ENCODE measurements at places on chromosomes 6 and 20.

DNA sequence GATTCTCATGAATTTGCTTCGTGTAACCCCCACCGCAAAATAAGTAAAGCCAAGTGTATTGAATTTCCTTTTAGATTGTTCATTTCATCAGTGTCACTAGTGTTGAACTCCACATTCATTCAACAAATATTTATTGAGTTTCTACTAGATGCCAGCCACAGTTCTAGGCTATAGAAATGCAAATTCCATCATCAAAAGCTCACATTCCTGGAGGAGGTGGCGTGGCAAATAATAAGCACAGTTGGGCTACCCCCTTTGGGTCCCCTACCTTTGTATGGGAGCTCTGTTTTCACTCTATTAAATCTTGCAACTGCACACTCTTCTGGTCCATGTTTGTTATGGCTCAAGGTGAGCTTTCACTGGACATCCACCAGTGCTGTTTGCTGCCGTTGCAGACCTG lies 12.7 kb upstream of the ME1 start:
- no peak overlapping the region for H3K27ac ChIP-seq
- no peaks in the 10 kb centered on the region for H3K4me1 ChIP-seq
- no peak overlapping the region for H3K4me3 ChIP-seq
- DNase-seq = no peak
- no peaks in the 10 kb centered on the region for H3K36me3 ChIP-seq
- H3K27me3 ChIP-seq = no peaks in the 10 kb centered on the region

DNA sequence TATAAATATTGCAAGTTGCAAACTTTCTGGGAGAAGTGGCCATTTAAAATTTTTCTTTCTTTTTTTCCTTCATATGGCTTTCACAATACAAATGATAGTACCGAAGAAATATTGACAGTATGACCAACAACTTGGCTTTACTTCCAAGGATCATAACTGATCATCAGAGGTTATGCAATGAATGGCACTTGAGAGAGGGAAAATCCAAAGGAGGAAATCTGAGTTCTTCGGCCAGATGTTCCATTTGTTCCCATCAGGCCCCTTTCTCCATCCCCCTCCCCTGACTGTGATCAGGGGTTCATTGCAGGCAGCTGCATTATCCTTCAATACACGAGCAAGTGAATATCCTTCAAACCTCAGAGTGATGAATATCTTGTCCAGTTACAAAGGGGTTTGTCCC lies 130.0 kb upstream of the UST start:
- H3K4me3 ChIP-seq = no peak overlapping the region
- H3K36me3 ChIP-seq = no peaks in the 10 kb centered on the region
- H3K4me1 ChIP-seq = peaks cover 5% of the 10 kb centered on the region
- no peak for DNase-seq
- H3K27ac ChIP-seq = no peak overlapping the region

- H3K4me3 ChIP-seq = no peak overlapping the region
- no peaks in the 10 kb centered on the region for H3K4me1 ChIP-seq
- no peak for DNase-seq
- H3K36me3 ChIP-seq = peaks cover 18% of the 10 kb centered on the region
- no peak overlapping the region for H3K27ac ChIP-seq
- H3K27me3 ChIP-seq = no peaks in the 10 kb centered on the region
Measured at GRCh38 chr6:109580519-109580918, 97.5 kb upstream of the ZBTB24 start.

DNA sequence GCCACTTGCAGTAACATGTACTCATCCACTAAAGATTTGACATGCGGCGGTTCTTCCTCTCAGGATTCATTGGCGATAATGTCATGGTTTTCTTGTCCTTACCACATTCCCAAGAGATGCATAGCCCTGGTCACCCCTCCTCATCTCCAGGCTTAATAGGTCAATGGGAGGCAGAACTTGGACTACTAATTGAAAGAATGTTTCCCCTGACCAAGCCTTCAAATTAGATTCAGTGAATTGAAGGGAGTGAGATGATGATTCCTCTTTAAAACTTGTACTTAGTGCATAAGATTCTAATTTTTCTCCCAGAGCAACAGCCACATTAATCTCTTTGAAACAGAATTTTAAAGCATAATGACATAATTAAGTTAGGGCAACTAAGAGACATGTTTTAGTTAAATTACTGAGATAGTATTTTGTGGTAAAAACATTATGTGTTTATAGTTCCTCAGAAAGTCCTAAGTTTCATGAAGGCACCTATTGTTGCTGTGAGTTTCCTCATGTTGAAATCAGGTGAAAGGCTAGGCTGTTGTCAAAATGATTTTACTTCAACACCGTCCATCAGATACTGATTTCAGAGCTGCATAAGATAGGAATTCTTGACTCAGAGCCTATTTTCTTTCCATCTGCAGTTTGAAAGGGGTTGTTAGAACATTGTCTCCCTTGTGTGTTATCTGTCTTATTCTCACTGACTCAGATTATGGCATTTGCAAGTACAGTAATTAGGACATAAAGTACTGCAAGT lies 48.5 kb downstream of the STK4 start:
- peaks cover 73% of the 10 kb centered on the region for H3K36me3 ChIP-seq
- no peak overlapping the region for H3K4me3 ChIP-seq
- H3K27ac ChIP-seq = no peak overlapping the region
- no peaks in the 10 kb centered on the region for H3K27me3 ChIP-seq

- peaks cover 11% of the 10 kb centered on the region for H3K27me3 ChIP-seq
- DNase-seq = no peak
- no peaks in the 10 kb centered on the region for H3K36me3 ChIP-seq
- H3K4me3 ChIP-seq = no peak overlapping the region
- H3K4me1 ChIP-seq = peaks cover 17% of the 10 kb centered on the region
Measured at GRCh38 chr6:22149501-22150367, 147.1 kb downstream of the PRL start.

DNA sequence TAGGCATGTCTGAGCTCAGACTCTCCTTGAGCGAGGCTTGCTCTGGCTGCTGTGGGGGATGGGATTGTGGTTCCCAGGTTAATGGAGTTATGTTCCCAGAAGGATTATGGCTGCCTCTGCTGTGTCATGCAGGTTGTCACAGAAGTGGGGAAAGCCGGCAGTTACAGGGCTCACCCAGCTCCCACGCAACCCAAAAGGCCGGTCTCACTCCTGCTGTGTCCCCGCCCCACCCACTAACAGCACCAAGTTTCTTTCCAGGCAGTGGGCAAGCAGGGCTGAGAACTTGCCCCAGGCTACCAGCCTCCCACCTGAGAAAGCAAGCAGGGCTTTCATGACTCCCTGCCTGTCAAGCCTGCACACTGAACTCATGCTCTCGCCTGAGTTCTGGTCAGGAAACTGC lies 750.5 kb downstream of the FRK start:
- H3K4me3 ChIP-seq = no peak overlapping the region
- H3K4me1 ChIP-seq = no peaks in the 10 kb centered on the region

- no peak for DNase-seq
- no peak overlapping the region for H3K4me3 ChIP-seq
- no peaks in the 10 kb centered on the region for H3K27me3 ChIP-seq
- peaks cover 12% of the 10 kb centered on the region for H3K4me1 ChIP-seq
- no peaks in the 10 kb centered on the region for H3K36me3 ChIP-seq
Measured at GRCh38 chr6:26217714-26218075, 130.5 kb downstream of the HFE start.
